C1 segment of cervical spinal cord (tissue), 14 donors: ENCODE measurements at places on chromosomes 3 and 15.

- DNase-seq = no peak
Observed at GRCh38 chr3:12629560-12629959, 34.4 kb downstream of the RAF1 start.

DNA sequence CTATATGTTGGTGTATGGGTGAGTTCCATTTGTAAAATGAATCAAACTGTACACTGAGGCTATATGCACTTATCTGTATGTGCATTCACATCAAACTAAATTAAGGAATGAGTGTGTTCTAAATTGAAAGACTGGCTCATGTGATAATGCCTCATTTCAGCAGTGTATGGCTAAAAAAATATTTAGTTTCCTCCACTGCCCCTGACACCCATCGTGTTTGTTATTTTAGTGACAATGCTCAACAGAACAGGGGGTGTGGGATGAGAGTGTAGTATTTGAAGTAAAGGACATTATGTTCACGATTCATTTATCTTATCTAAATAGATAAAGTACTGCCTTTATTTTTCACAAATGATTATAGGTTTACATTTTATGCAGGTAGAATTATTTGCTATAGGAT lies 301.1 kb upstream of the ARPP21 start:
- DNase-seq = no peak

- no peak for DNase-seq
Observed at GRCh38 chr15:61201322-61201721, 27.8 kb downstream of the RORA start.

DNA sequence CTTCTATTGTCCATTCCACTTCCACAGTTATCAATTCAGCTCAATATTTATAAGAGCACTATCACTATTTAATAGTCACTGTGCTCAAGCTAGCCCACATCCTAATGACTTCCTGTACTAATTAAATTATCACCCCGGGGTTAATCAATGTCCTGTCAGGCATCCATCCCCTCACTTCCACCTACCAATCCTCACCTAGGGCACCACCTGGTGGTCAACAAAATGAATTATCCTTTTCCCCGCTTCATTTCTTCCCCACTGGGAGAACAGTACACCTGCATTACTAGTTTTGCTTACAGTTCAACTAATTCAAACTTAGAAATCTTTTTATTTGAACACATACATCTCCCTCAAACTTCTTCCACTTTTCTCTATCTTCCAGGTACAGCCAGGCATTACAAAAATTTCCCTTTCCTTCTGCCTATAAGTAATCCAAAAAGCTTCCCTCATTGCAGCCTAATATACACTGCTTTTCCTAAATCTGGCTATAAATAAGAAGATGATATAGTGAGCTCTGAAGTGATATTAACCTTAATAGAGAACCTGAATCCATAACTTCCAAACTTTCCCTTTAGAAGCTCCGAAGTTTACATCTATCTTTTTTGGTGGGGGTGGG lies 68.5 kb downstream of the TMCC1 start:
- no peak for DNase-seq

DNA sequence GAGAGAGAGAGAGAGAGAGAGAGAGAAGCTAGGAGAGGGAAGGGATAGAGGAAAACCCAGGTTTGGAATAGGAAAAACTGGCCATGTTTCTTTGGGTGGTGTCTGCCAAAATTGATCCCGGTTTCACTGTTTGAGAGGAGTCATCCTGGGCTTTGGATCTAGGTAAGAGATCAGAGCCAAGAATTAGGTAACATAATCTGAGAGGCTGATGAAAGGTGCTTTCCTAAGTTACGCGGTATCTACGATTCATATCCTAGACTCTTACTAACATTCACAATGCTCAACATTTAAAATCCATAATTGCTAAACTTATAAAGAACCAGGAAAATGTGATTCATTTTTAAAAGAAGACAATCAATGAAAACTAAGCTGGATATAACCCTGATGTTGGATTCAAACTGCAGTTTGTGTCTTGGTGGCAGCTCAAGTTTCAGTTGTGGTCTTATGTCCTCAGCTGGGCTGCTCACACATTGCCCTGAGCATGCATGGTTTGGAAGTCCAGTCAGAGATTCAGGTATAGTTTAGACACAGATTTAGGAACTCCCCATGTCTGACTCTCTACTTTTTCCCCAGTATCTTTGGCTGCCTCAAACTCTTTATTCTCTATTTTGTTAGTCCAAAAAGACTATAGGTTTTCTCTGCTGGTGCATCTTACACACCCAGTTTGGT lies 42.5 kb upstream of the FMN1 start:
- no peak for DNase-seq
